ENCODE measurements at places on chromosomes 13 and 19.
A peak's percentile ranks its signal among the peaks of the same experiment; 100 is the strongest.

- no peak overlapping the region for H3K4me3 ChIP-seq
- no peak overlapping the region for H3K27ac ChIP-seq
- H3K27me3 ChIP-seq: no peaks in the 10 kb centered on the region
- no peaks in the 10 kb centered on the region for H3K36me3 ChIP-seq
Measured at GRCh38 chr19:45104658-45105349, 11.8 kb downstream of the PPP1R37 start.

- DNase-seq: no peak
- H3K27me3 ChIP-seq: no peaks in the 10 kb centered on the region
- H3K4me1 ChIP-seq: no peaks in the 10 kb centered on the region
Measured at GRCh38 chr13:68927387-68928026, 1180.1 kb upstream of the ATXN8OS start.

- no peaks in the 10 kb centered on the region for H3K4me1 ChIP-seq
- H3K4me3 ChIP-seq: no peak overlapping the region
- no peak overlapping the region for H3K27ac ChIP-seq
- no peaks in the 10 kb centered on the region for H3K27me3 ChIP-seq
- DNase-seq: no peak
Measured at GRCh38 chr13:49571299-49572240, 13.8 kb downstream of the RCBTB1 start.

DNA sequence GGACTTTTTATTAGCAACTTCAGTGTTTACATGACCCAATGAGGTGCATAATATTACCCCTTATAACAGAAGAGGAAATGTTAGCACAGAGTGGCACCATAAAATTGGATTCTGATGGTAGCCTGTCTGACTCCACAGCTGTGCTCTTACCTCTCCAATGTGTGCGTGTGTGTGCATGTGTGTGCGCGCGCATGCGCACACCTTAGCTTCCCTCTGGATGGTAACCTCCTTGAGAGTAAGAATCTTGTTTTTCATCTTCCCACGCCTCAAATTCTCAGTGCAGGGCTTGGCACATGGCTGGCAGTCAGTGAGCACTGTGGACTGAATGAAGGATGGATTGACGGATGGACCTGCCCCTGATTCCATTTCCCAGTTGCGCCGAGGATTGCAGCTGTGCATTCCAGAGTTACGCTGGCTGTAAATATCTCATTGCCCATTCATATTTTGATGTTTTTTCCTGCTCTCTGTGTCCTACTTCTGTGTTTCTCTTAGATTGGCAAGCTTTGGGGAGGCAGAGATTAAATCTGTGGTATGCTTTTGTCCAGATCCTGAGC is 99.2 kb upstream of the WASF3 start:
- H3K27me3 ChIP-seq: no peaks in the 10 kb centered on the region
- no peak overlapping the region for H3K27ac ChIP-seq
- no peak overlapping the region for H3K4me3 ChIP-seq

GRCh38 chr13:100305398-100305797 is 216.5 kb downstream of the PCCA start:
- no peak overlapping the region for H3K4me3 ChIP-seq
- no peaks in the 10 kb centered on the region for H3K4me1 ChIP-seq
- DNase-seq: no peak
- H3K36me3 ChIP-seq: peaks cover 4% of the 10 kb centered on the region
- no peak overlapping the region for H3K27ac ChIP-seq

DNA sequence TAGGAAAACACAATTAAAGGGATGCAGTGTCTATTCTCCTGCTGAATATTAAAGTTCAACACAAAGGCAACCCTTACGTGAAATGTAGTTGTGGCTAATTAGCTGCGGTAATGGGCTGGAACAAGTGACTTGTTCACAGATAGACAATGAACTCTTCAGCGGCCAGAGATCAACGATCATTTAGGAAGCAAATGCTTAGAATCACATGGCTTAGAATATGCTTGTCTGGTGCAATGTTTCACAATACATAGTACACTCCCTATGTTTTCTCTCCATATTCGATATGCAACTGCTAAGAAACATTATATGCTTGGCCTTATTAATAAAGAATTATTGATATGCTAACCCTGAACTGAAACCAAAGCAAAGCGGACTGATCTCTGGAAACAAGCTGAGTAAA is 25.7 kb upstream of the MTUS2 start:
- peak overlapping the region; percentile 31 for H3K27ac ChIP-seq
- H3K36me3 ChIP-seq: no peaks in the 10 kb centered on the region
- H3K27me3 ChIP-seq: no peaks in the 10 kb centered on the region
- H3K4me1 ChIP-seq: peaks cover 6% of the 10 kb centered on the region
- no peak overlapping the region for H3K4me3 ChIP-seq

DNA sequence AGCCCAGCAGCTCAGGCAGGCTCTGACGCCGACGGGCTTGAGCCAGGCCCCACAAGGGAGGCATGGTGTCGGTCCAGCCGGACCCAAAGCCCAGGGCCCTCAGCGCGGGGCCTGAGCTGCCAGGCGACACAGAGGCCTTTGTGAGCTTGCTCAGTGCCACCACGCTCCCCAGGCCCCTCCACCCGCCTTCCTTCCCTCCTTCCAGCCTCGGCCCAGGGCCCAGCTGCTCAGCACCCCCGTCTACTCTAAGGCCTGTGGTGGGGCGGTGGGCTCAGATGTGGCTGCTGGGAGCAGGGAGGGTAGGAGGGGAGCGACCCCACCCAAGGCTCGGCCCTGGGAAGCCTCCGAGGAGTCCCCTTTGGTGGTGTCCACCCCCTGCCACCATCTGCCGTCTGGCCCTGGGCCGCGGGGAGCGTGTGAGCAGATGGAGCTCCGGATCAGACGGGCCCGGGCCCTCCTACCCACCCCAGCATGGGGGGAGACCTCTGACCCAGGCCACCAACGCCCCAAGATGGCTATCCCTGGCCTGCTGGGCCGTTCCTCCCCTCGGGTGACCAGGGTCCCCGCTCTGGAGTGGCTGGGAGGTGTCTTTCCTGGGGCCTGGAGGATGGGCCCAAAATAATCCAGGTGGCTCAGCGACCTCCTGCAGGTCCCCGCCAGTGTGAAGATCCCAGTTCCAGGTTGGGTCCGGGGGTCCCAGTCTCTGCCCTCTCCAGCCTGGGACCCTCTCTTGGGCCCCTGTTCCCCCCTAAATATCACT is 7.8 kb downstream of the ZBTB7A start:
- H3K27ac ChIP-seq: peak overlapping the region; percentile 99
- no peak for DNase-seq
- H3K36me3 ChIP-seq: no peaks in the 10 kb centered on the region
- H3K27me3 ChIP-seq: no peaks in the 10 kb centered on the region
- peaks cover 91% of the 10 kb centered on the region for H3K4me1 ChIP-seq

- no peaks in the 10 kb centered on the region for H3K36me3 ChIP-seq
- H3K27me3 ChIP-seq: no peaks in the 10 kb centered on the region
- DNase-seq: no peak
- no peaks in the 10 kb centered on the region for H3K4me1 ChIP-seq
- H3K27ac ChIP-seq: no peak overlapping the region
Measured at GRCh38 chr13:96119921-96120320, 30.0 kb downstream of the HS6ST3 start.

- H3K27me3 ChIP-seq: no peaks in the 10 kb centered on the region
- DNase-seq: no peak
- no peak overlapping the region for H3K4me3 ChIP-seq
- no peaks in the 10 kb centered on the region for H3K4me1 ChIP-seq
Measured at GRCh38 chr19:1980091-1980808, 35.3 kb downstream of the BTBD2 start.

GRCh38 chr19:58170860-58171259 is 12.0 kb upstream of the ZNF274 start:
- H3K4me1 ChIP-seq: no peaks in the 10 kb centered on the region
- H3K4me3 ChIP-seq: no peak overlapping the region
- H3K27me3 ChIP-seq: no peaks in the 10 kb centered on the region
- no peak for DNase-seq
- no peak overlapping the region for H3K27ac ChIP-seq
- no peaks in the 10 kb centered on the region for H3K36me3 ChIP-seq

GRCh38 chr13:114235697-114236096 is 1.0 kb downstream of the CDC16 start:
- H3K4me1 ChIP-seq: peaks cover 5% of the 10 kb centered on the region
- no peaks in the 10 kb centered on the region for H3K36me3 ChIP-seq
- H3K27me3 ChIP-seq: no peaks in the 10 kb centered on the region
- H3K27ac ChIP-seq: peak overlapping the region; percentile 94
- H3K4me3 ChIP-seq: peak overlapping the region; percentile 88

DNA sequence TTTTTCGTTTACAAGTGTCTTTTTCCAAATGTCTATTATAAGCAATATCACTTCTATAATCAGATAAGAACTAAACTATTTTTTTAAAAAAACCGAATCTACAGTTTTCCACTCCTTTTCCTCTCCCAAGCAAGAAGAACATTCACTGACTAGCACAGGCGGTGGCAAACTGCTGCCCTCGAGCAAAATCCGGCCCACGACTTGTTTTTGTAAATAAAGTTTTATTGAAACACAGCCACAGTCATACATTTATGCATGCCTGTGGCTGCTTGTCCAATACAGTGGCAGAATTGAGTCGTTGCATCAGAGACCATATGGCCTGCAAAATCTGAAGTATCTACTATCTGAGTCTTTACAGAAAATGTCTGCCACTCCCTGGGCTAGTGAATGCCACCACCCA is 27.4 kb downstream of the INSR start:
- no peaks in the 10 kb centered on the region for H3K36me3 ChIP-seq
- no peak overlapping the region for H3K27ac ChIP-seq
- H3K27me3 ChIP-seq: no peaks in the 10 kb centered on the region
- no peak for DNase-seq
- no peak overlapping the region for H3K4me3 ChIP-seq

- H3K36me3 ChIP-seq: no peaks in the 10 kb centered on the region
- no peak overlapping the region for H3K4me3 ChIP-seq
- H3K4me1 ChIP-seq: no peaks in the 10 kb centered on the region
- no peak for DNase-seq
Measured at GRCh38 chr13:29799041-29799440, 51.4 kb downstream of the UBL3 start.

DNA sequence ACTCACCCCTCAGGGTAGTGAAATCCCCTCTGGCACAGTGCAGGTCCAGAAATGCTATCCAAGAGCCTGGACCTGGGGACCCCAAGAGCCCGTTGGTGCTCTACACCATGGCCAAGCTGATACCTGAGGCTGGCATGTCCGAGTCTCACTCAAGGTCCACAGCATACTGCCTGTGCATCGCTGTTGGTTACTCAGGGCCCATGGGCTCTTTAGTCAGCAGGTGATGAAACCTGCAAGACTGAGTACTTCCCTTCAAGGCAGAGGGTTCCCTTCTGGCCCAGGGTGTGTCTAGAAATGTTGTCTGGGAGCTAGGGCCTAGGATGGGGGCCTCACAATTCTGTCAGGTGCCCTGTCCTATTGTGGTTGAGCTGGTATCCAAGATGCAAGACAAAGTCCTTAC is 19.6 kb upstream of the KBTBD7 start:
- no peaks in the 10 kb centered on the region for H3K27me3 ChIP-seq
- H3K4me3 ChIP-seq: no peak overlapping the region
- no peak overlapping the region for H3K27ac ChIP-seq
- no peaks in the 10 kb centered on the region for H3K4me1 ChIP-seq
- DNase-seq: no peak

- no peaks in the 10 kb centered on the region for H3K36me3 ChIP-seq
- peak overlapping the region; percentile 73 for H3K4me3 ChIP-seq
- H3K4me1 ChIP-seq: peaks cover 11% of the 10 kb centered on the region
Measured at GRCh38 chr13:26254583-26255111, 718 bp downstream of the CDK8 start.

DNA sequence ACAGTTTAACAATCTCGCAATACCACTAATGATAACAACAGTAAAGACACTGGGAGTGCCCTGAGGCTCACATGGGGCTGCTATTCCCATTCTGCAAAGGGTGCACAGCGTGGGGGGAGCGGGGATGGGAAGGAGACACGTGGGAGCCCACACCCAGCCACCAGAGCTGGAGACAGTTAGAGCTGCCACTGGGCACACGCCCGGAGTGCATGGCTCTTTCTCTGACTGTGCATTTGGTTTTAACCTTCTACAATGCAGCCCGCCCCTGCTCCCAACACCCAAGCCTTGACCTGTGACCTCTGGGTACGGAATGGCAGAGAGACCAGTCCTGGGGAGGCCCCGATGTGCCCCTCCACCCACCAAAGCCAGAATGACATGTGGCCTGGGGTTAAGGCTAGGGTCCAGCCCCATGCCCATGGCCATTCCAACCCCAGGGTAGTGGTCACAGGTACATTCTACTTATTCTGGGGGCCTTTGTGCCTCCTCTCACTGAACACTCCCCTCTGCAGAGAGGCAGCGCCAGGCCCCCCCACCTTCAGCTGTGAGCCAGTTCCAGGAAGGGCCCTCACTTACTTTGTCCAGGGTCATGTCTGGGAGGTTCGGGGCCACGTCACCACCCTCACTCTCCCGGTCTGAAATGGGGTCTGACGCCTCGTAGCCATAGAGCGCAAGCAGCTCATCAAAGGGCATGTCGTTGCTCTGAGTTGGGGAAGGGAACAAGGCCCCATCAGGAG is 17.1 kb downstream of the MIER2 start:
- DNase-seq: no peak
- H3K4me1 ChIP-seq: no peaks in the 10 kb centered on the region
- no peak overlapping the region for H3K27ac ChIP-seq
- H3K27me3 ChIP-seq: no peaks in the 10 kb centered on the region
- H3K4me3 ChIP-seq: no peak overlapping the region

DNA sequence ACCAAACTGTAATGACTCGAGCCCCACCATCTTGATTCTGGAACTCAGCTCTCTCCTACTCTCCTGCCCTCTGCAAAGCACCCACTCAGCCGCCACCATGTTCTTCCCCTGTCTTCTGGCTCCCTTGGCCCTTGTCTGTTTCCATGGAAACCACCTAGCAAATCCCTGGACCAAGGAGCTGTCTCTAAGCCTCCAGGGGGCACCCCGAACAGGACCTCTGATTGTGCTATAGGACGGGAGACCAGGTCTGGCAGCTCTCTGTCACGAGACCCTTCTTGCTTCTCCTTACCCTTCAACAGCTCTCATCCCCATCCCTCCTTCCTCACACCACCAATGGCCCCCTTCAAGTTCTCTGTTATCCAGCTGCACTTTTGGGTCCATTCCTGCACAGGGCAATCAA is 277.7 kb upstream of the ZNF507 start:
- H3K4me3 ChIP-seq: no peak overlapping the region
- no peak for DNase-seq
- no peaks in the 10 kb centered on the region for H3K27me3 ChIP-seq
- no peak overlapping the region for H3K27ac ChIP-seq
- no peaks in the 10 kb centered on the region for H3K36me3 ChIP-seq
- H3K4me1 ChIP-seq: no peaks in the 10 kb centered on the region

DNA sequence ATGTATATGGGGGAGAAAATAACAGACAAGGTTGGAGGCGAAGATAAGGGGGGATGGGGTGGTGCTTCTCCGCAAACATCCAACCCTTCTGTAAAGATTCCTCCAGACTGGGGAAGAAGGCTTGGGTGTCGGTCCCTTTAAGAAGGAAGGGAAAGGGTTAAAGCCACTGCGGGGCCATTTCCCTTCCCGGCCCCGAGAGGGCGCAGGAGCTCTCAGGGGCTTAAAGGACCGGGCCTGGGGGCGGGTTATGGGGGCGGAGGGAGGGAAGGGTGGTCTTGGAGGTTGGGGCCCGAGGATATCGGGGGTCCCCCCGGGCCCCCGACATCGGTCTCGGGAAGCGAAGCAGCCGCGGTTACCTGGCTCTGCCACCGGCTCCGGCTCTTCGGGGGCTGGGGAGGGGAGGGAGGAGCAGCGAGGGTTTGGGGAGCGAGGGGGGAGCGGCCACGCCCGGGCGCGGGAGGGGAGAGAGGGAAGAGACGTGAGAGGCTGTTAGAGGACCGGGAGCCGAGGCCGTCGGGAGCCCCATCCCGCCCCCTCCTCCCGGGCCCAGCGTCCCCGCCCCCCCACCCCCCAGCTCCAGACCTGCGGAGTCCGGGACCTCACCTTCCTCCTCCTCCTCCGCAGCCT is 2.8 kb downstream of the TNNT1 start:
- no peaks in the 10 kb centered on the region for H3K36me3 ChIP-seq
- no peak overlapping the region for H3K4me3 ChIP-seq
- no peaks in the 10 kb centered on the region for H3K27me3 ChIP-seq
- no peaks in the 10 kb centered on the region for H3K4me1 ChIP-seq
